Fibroblast of pulmonary artery (primary cell): ENCODE measurements at places on chromosomes 7 and 10.
A peak's percentile ranks its signal among the peaks of the same experiment; 100 is the strongest.

DNA sequence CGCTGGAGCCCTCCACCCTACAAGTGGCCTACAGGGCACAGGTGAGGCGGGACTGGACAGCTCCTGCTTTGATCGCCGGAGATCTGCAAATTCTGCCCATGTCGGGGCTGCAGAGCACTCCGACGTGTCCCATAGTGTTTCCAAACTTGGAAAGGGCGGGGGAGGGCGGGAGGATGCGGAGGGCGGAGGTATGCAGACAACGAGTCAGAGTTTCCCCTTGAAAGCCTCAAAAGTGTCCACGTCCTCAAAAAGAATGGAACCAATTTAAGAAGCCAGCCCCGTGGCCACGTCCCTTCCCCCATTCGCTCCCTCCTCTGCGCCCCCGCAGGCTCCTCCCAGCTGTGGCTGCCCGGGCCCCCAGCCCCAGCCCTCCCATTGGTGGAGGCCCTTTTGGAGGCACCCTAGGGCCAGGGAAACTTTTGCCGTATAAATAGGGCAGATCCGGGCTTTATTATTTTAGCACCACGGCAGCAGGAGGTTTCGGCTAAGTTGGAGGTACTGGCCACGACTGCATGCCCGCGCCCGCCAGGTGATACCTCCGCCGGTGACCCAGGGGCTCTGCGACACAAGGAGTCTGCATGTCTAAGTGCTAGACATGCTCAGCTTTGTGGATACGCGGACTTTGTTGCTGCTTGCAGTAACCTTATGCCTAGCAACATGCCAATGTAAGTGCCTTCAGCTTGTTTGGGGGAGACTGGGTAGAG is at the start of gene COL1A2:
Gene COL1A2 (plus strand): TSS at position 459 of the 704 bp plus-strand sequence. CDS start 137 bp downstream, at position 596.
- peak; percentile 98 for DNase-seq

- no peak for DNase-seq
Measured at GRCh38 chr10:13352519-13352918, 4.4 kb upstream of the SEPHS1 start.

GRCh38 chr10:60441515-60441914 is 51.8 kb upstream of the ANK3 start:
- peak; percentile 62 for DNase-seq

DNA sequence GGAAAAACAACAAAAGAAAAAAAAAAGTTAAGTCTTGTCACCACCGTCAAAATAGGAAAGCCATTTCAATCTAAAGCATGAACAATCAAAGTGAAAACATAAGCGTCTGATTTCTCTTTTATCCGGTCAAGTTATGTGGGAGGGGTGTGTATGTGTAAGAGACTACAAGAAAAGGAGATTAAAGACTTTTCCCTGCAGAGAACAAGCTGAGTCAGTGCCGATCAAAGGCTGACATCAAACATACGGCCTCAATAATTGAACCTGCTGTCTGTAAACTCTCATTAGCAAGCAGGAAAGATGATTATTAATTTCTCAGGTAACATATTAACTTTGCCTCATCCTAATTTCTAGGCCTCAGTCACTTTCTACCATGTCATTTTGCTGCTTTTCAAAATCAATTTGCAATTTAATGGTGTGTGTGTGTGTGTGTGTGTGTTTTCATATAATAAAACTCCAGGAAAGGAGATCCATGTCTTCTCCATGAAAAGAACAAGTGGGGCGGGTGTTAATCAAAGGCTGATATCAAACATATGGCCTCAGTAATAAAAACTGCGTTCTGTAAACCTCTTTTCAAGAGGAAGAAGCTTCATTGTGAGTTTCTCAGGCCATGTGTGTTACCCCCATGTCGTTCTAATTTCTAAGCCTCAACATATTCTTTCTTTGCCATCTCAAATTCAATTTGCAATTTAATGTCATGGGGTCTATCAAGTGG is 649.1 kb upstream of the SORCS1 start:
- DNase-seq = no peak

DNA sequence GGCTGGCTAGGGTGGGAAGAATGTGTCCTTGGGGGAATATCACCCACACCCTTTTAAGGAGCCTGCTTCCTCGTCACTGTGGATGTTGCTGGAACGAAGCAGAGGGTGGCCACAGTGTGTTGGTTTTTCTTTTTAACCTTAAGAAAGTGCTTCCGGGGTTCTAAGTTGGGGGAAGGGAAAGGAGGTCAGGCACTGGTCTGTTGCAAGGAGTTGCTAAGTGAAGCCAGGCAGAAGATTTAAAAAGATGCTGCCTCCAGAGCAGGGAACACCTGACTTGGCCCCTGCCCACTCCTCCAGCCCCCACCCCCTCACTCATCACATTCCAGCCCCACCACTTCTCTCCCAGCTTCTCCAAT is 213.1 kb downstream of the EMX2 start:
- DNase-seq = no peak

DNA sequence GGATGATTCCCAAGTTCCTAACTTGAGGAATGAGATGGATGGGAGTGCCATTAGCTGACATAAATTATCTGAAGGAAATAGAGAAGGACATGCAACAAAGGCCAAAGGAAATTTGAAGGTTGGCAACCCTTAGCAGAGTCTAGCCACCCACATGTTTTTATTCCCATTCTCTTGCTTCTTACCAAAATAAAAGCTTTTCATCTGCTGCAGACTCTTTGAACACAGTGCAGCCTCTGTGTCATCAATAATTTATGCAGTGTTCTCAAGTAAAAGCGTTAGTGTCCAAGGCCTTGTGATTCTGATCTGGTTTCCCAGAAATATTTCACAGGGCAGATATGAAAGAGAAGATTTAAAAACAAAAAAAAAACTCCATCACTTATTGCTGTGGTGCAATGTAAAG is 98.5 kb downstream of the ST7 start:
- no peak for DNase-seq

GRCh38 chr7:12638851-12639456 is 48.5 kb upstream of the ARL4A start:
- DNase-seq = peak; percentile 59

GRCh38 chr7:83863906-83864305 is 215.0 kb upstream of the SEMA3E start:
- DNase-seq = no peak

- no peak for DNase-seq
Measured at GRCh38 chr7:2450198-2451107, 25.7 kb downstream of the GRIFIN start.

- DNase-seq = no peak
Measured at GRCh38 chr10:44056967-44057805, 327.7 kb downstream of the CXCL12 start.

DNA sequence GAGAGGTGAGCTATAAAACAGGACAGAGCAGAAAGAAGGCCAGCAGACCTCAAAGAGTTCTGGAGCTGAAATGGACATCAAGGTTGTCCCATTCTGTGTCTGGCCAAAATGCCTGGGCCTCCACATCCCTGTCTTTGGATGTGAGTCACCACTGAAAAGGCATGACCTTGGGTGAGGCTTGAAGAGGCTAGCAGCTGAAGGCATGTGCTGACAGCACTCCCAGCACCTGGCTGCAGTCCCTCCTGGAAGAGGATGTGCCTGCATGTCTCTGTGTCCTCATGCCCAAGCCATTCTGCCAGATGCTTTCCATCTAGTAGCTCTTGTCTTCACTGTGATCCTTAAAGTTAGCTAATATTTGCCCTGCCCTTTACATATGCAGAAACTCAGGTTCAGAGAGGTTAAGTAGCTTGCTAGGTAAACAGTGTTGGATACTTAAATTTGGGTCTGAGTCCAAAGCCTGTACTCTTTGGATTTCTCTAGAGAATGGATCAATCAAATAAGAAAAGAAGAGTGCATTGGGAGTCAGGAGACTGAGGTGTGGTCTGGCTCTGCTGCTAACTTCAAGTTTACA is 35.8 kb downstream of the HECW1 start:
- no peak for DNase-seq

GRCh38 chr10:15196021-15196834 is 27.7 kb upstream of the NMT2 start:
- DNase-seq = peak; percentile 66

DNA sequence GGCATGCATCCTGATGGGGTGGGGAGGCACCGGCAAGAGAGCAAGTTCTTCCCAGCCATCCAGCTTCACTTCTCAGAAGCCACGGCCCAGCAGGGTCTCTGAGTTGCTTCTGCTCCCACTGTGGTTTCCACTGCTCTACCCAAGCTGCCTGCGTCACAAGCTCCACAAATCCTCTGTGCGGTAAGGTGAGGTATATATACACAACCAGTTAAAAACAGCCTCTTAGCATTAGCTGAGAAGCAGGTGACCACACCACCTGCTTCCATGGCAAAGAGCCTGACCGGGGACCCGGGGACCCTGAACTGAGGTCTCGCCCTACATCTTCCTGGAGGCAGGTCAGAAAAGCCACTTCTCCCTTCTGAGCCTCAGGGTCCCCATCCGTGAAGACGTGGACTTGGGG is 46.9 kb upstream of the NPFFR1 start:
- no peak for DNase-seq

DNA sequence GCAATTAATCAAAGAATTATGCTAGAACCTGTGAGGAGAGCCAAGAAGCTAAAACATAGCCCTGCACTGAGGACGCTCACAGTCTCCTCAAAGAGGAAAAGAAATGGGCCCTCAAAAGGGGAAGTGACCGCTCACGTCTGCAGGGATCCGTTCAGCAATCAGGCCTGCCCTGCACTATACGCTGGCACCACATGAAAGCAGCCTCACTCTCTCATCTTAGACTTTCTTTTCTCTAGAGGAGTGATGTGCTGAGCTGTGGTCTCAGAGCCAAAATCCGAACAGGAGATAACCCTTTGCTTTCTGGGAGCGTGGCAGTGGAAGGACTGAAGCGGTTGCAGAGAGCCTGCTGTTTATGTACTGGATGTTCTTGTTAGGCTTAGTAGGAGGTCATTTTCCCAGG is 6.3 kb upstream of the IL2RA start:
- no peak for DNase-seq

GRCh38 chr7:114648117-114648516 is 233.5 kb downstream of the FOXP2 start:
- no peak for DNase-seq

- no peak for DNase-seq
Measured at GRCh38 chr10:48767373-48768143, 82.9 kb downstream of the WDFY4 start.

DNA sequence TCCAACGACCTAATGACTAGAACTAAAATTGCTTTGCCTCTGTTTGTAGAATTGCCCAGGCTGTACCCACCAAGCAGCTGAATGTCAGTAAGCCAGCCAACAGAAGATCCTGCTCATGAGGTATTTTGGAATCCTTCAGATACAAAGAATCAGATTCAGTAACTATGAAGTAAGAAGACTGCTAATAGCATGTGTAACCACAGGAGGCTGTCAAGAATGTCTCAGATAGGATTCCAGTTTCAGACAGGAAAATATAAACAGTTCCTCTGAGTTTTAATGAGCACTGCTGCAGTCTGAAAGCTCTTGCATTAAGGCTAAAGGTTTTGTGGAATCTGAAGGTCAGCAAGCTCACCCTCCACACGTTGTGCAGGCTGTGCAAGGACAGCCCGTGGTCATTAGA is 112.6 kb upstream of the ADAM12 start:
- DNase-seq = peak; percentile 32

GRCh38 chr10:60906411-60906810 is 37.6 kb downstream of the RHOBTB1 start:
- no peak for DNase-seq

DNA sequence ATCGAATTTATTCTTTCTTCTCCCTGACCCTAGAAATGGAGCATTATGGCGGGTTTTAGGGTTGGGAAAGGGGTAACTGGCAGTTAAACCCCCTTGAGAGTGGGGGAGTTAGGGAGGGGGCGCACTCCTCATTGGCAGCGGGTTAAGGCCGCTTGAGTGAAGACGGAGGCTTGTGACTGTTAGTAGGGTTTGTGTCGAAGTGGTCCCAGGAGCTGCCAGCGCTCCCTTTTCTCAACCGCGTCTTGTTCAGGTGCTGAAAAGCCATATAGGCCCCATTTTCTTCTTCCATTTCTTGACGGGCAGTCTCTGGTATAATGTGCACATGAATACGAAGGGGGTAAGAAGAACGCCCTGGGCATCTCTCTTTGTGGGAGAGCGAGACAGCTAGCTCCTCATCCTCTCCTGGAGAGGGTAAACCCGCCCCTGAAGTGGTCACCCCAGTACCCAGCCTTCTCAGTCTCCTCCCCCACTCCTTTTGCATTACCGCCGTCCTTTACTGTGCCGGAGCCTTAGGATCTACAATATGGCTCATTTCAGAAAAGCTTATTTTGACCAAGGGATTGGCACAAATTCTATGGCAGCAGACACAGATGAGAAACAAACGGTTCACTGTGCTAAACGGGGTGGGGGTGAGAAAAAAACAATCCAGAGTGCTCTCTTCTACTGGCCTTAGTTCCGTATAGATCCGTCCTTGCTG is 836 bp downstream of the KMT2E start:
- peak; percentile 46 for DNase-seq

- DNase-seq = no peak
Measured at GRCh38 chr10:12435348-12435747, 86.0 kb downstream of the CAMK1D start.

GRCh38 chr10:33267708-33268107 is 66.8 kb downstream of the NRP1 start:
- no peak for DNase-seq

- DNase-seq = no peak
Measured at GRCh38 chr10:60778971-60779796, 906 bp downstream of the CDK1 start.

DNA sequence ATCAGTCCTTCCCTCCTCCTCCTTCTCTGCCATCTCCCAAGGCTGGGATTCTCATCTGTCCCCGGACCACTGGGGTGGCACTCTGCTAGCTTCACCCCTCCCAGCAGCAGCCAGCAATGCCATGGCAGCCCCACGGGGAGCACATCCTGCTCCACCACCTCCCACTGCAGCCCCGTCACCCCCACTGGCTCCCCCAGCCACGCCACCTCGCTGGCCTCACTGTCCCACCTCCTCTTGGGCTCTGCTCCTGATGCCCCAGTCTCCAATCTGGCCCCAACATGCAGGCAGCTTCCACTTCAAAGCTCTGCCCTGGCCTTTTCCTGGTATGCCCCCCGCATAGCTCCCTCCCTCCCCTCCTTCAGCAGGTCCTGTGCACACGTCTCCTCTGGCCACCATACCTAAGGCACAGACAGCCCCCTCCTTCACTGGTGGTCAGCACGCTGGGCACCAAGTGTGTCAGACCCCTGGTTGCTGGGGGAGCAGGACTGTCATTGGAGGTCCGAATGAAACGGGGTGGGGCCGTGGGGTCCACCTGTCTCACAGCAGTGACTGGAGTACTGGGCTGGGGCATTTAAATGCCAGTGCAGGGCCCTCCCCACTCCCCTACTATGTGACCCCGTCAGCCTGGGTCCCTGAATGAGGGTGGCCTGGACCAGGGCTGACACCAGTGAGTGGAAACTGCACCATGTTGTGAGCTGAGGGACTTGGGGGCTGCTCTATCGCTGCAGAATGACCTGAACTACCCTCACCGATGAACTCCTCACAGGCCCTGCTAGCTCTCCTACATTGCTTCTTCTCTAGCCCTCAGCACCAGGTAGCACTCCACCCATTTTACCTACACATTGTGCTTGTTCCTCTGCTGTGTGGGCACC is 38.7 kb downstream of the RASGEF1A start:
- no peak for DNase-seq
